GOT3 (cell line): ENCODE measurements at places on chromosomes 6 and 20.

- DNase-seq, result no peak
Measured at GRCh38 chr6:71317441-71317840, 28.8 kb downstream of the OGFRL1 start.

DNA sequence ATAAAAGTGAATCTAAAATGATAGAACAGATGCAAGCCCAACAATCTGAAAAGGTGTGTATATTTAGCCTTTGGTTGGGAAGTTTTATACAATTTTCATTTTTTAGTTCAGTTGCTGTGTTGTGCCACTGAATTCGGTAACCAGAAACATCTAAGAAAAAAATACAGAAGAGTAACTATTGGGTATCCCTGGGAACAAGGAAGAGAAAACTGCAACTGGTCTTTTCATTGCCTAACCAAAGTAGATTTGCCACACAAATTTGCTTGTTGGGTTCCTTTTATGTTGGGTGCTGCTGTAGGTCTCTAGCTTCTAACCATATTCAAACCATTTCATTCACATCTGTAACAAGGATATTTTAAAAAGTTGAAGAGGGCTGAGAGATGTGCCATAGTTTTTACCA, 2.8 kb upstream of the TMEM30A start:
- no peak for DNase-seq

DNA sequence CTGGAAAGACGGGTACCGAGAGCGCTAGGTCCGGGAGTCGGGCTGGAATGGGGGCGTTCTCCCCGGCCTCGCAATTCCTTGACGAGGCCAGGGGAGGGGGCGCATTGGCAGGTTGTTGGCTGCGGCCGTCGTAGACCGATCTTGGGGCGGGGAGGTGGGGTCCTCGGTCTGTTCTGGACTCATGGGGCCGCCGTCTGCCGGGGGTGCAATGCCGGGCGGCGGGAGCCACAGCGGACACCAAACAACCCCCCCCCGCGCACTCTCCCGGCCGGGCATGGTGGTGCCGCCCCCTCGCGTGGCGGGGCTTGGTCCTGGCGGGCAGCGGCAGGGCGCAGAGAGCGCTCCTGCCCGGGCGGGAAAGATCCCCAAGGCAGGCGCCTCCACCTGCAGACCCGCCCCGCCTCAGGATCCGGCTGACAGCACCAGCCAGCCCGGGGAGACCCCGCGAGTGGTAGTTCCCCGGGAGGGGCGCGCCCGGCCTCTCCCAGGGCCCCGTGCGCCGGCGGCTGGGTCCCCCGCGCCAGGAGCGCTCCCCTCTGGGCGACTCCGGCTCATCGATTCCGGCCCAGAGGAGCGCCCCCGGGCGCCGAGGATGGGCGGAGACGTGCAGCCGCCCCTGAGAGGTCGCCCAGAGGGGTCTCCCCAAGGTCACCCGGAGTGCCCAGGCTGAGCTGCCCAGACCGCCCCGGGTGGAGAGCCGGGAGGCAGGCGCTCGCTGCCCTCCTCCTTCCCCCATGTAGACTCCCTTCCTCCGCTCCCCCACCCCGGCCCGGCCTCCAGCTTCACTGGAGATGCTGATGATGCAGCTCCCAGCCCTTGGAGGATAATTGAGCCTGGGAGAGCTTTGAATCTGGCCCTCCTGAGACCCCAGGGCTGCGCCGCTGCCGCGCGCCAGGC, 709 bp downstream of the PPP1R16B start:
- no peak for DNase-seq

DNA sequence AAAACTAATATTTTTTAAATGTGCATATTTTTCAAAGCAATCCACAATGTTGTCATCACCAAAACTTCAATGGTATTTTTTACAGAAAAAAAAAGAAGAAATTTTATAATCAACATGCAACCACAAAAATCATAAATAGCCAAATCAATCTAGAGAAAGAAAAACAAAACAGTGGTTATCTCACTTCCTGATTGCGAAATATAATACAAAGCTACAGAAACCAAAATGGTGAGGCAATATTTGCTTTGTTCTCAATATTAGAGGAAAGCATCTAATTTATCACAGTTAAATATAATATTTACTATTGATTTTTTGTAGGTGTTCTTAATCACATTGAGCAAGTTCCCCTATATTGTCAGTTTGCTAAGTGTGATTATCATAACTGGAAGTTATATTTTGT, 720.7 kb upstream of the ADGRB3 start:
- DNase-seq, result no peak

DNA sequence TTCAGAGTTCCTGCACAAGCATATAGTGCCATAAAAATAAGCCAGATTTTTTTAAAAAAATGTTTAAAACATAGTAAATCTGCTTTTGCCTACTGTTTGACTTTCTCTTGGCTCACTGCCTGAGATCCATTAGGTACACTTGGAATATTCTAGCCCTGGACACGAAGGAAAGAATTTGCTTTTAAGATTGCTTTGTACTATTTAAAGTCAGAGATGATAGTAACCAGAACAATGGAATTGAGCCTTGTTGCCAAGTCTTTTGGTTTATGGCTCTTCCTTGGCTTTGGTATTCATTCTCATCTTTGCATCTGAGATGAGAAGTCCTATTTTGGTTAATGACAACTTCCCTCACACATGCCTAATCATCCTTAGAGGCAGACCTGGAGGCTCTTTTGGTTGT, 32.4 kb downstream of the CNR1 start:
- DNase-seq, result no peak

- DNase-seq, result no peak
Measured at GRCh38 chr6:14086701-14087100, 30.9 kb upstream of the CD83 start.

DNA sequence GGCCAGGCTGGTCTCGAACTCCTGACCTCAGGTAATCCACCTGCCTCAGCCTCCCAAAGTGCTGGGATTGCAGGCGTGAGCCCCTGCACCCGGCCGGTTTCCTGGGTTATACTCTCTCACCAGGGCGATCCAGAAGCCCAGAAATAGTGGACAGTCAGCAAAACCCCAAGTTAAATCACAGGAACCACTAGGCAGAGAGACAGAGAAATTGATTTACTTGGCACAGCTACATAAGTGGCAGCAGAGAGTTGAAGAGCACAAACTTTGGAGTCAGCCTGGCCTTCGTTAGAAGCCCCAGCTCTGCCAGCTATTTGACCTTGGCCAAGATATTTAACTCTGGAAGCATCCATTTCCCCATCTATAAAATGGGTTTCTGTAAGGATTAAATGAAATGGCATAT, 32.7 kb downstream of the MTRES1 start:
- DNase-seq, result no peak

- no peak for DNase-seq
Measured at GRCh38 chr6:158647501-158647900, 2.4 kb upstream of the SYTL3 start.

GRCh38 chr6:65943548-65943947, 236.5 kb upstream of the EYS start:
- DNase-seq, result no peak

DNA sequence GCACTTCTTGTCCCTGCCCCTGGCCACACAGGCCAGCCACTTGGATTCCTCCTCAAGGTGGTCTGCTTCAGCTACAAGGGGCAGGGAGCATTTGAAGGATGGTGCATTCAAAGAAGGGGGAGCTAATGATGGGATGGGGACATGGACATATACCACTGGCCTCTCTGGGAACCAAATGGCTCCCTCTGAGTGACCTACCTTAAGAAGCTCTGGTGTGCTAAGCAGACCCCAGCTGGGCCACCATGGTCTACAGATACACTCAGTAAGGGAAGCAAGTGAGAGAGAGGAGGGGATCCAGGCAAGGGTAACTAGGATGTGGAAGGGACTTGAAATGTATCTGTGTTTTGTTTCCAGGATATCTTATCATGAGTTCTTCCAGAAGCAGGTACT, 62.4 kb downstream of the TTI1 start:
- DNase-seq, result no peak

GRCh38 chr6:139324301-139324555, 32.4 kb upstream of the TXLNB start:
- no peak for DNase-seq

GRCh38 chr6:144990784-144991183, 705.6 kb downstream of the UTRN start:
- no peak for DNase-seq
